ENCODE measurements at places on chromosomes 2 and 18.

DNA sequence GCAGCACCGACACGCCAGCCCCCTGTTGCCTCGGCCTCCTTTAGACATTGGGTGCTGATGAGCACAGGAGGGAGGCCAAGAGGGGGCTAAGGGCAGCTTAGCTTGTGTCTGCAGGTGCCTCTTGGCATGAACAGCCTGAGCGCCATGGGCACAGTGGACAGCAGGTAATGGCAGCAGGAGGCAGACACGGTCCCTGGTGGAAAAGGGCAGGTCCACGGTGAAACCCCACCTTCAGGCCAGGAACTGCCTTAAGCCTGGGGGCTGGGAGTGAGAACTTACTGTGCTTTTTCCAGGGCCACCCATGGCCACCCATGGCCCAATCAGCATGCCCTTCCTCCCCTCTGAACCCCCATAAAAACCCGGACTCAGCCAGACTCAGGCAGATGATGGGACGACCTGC, 633.4 kb upstream of the TMEFF2 start:
- DNase-seq = no peak

- DNase-seq = peak; percentile 97
These were observed 1.0 kb upstream of the GMPPA start for GRCh38 chr2:219497495-219498279.

- no peak for DNase-seq
These were observed 53.8 kb downstream of the SEMA4F start for GRCh38 chr2:74707837-74708236.

DNA sequence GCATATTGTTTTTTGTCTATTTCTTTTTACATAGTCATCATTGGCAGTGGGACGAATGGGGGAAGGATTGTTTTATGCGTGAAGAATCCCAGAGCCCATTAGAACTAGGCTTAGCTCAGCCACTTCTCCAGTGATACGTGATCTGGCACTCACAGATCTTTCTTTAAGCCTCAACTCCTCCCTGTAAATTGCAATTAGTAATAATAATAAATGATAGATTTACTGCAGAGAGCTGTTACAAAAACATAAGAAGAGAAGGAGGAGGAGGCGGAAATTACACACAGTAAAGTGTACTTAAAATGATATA, 629.3 kb downstream of the NRXN1 start:
- no peak for DNase-seq

GRCh38 chr2:177830881-177831386, 241.6 kb downstream of the PDE11A start:
- DNase-seq = no peak

DNA sequence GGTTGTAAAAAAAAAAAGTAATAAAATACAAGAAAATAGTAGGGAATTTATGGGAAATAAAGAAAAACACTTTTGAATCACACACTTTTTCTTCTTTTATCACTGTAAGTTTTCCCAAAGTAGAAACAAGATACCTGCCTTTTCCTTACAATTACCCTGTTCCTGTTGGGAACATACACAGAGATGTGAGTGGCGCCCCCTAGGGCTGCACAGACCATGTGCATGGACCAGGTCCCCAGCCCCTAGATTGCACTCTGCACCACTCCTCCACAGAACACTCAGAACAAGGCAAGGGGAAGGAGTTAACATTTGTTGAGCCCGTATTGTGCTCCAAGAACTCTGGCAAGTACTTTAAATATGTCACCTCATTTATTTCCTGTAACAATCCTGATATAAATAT, 118.7 kb upstream of the NRP2 start:
- peak; percentile 61 for DNase-seq

GRCh38 chr2:17620841-17621240, 80.3 kb downstream of the VSNL1 start:
- no peak for DNase-seq

DNA sequence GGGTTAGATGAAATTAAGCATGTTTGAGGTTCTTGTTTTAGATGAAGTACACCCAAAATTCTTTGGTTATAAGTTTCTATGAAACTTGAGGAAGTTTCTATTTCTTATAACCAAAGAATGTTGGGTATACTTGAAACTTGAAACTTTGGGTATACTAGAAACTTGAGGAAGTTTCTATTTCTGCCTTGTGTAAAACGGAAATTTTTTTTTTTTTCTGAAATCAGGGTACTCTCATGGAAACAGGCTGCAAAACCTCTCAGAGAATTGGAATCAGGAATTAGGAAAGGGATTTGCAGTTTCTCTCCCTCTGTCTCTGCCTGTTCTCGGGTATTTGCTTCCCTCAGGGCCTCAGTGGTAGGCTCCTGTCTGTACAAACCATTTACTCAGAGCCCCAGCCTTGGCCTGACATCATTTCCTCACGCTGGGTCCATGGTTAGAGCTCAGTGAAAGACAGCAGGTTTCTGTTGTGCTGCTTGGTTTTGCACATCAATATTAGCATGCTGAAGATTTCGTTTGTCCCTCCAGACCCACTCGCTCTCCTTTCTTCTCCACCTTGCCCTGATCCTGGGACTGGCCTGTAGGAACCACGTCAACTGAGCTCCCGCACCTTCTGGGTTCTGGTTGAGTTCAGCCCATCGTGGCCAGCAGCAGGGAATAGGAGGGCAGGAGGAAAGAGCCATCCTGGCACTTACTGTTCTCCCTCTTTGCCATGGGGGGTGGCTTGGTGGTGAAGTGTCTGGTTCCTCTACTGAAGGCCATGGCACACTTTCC, 106.4 kb downstream of the POLR1A start:
- DNase-seq = no peak

GRCh38 chr2:146927080-146927711, 917.6 kb upstream of the ACVR2A start:
- peak; percentile 46 for DNase-seq
